ENCODE measurements at places on chromosomes 2 and 18.

GRCh38 chr2:176653479-176654443 lies 384.5 kb downstream of the MTX2 start:
- peak; percentile 73 for DNase-seq

GRCh38 chr18:5073026-5073944 lies 123.8 kb downstream of the AKAIN1 start:
- DNase-seq: peak; percentile 12

DNA sequence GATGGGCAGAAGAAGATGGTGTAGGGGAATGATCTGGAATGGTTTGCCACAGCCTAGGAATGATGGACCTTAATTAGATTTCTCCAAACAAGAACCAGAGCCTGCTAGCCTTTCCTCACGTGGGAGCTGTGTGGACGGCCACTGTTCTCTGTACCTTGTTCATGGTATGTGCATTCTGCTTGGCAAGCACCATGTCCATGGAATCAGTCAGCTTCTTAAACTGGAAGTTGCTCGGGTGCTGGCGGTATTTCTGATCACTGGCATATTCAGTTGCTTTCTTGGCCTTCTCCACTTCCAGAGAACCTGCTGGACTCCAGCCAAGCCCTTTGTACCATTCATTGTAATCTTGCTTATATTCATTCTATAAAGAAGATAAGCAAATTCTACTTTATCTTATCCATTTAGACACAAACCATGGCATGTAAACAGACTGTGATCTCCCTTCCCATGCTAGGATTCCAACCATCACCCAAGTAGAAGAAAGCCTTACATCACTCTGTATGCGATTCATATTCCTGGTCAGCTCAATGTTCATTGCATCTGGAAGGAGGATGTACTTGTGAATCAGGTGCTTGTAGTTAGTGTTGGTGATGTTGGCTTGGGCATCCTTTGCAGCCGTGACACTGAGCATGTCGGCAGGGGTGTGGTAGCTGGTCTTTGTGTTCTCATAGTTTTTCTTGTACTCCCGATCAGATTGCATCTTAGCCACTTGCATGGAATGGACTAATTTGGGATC lies 78.4 kb downstream of the NEB start:
- DNase-seq: no peak

GRCh38 chr18:10543277-10543676 lies 17.4 kb downstream of the NAPG start:
- peak; percentile 89 for DNase-seq

Data from fibroblast of villous mesenchyme (primary cell).